Stimulated activated CD4-positive, alpha-beta T cell treated with anti-CD3 and anti-CD28 coated beads, TNF-alpha, amount 100 ng/mL, for 4 hours (primary cell): ENCODE measurements at places on chromosomes 12 and 14.

- DNase-seq: no peak
Measured at GRCh38 chr12:6198556-6198955, 1.6 kb upstream of the CD9 start.

DNA sequence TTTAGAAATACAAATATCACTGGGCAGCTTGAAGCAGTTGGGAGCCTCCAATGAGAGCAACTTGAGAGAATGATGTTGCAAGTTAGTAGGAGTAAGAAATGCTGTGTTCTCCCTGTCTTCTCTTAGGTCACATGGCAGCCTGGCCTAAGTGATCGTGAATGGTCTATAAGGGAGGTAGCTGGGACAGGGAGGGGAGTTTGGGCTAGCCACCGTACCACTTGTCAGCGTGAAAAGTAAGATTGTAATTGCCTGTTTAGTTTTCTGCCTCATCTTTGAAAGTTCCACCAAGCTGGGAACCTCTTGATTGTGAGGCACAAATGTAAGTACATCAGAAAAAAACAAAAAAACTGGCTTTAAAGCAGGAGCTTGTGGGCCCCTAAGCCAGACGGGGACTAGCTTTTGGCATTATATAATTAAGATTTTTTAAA lies 36.4 kb downstream of the MDM2 start:
- DNase-seq: no peak

- no peak for DNase-seq
Measured at GRCh38 chr12:50101663-50102062, 2.1 kb upstream of the GPD1 start.

DNA sequence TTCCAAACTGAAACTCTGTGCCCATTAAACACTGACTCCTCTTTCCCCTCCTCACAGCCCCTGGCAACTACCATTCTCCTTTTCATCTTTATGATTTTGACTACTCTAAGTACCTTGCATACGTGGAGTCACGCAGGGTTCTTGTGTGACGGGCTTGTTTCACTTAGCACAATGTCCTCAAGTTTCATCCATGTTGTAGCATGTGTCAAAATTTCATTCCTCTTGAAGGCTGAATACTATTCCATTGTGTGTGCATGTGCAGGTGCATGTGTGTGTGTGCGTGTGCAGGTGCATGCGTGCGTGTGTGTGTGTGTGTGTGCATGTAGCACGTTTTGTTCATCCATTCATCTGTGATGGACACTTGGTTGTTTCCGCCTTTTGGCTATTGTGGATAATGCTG lies 106.1 kb downstream of the ZFP36L1 start:
- no peak for DNase-seq

DNA sequence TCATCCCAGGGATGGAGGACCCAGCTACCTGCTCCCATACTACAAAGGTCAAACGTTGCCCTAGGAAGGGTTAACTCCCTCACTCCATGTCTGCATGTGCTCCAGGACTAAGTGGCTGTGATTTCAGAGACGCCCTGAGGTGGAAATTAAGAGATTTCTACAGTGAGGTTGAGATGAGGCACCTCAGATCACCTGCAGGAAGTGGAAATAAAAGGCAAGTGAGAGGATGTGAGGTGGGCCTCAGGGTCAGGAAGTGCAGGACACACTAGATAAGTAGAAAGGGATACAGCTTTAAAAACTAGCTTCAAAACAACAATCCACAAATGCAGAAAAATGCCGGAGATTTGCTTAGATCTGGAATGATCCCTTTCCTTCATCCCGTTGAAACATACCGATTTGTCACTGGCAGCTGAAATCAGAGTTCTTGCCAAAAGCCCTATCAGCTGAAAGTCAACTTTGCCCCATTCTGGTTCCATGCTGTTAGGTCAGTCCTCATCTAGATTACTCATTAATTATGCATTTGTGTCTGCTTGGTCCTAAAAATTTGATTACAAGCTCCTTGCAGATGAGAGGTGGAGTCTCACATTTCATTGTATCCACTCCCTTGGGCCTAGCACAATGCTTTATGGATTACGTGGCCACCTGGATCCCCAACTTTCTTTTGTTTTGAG lies 6.6 kb downstream of the PLBD1 start:
- no peak for DNase-seq

GRCh38 chr12:108616941-108617858 lies 16.5 kb downstream of the SELPLG start:
- DNase-seq: peak; percentile 61

DNA sequence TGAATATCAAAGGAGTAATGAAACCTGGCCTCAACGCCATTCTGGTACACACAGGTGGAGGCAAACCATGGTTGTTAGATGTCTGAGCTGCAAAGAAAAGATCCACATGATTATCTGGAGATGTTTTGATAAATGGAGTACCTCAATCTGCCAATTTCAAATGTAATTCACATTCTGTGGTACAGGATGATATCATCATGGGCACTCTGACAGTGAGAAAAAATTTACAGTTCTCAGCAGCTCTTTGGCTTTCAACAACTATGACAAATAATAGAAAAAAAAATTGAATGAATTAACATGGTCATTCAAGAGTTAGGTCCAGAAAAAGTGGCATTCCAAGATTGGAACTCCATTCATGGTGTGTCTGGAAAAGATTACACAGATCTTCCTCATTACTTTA lies 17.3 kb downstream of the TMED8 start:
- DNase-seq: no peak

DNA sequence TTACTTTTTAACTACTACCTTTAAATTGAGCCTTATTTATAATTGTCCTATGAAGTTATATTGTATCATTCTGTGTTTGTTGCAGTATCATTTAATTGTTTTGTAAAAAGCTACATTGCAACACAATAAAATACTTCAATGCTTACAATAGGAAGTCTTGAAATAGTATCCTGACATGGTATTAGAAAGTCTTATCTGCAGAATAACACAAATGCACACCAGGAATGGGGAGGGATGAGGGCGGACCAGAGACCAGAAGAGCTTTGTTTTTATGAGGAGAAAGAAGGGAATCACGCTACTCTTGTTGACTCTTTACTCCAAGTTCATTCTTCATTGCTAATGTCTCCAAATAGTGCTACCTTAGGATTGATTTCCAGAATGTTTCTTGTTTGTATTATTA lies 120.2 kb downstream of the MON2 start:
- DNase-seq: no peak

DNA sequence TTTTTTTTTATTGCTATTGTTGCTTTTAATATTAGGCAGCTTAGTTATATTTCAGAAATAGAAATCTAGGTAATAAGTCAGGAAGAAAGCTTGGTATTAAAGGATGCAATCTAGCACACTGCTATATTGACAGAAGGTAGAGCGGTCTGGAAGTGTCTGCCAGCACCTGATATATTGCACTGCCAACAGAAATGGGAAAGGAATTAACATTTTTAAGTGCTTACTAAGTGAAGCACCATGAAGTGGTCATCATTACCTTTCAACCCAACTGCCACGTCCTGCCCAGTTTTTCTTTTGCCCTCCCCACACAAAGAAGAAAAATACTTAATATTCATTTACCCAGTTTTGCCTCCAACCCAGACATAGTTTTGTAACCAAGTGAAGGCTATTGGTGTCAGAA lies 163.5 kb downstream of the KITLG start:
- DNase-seq: no peak

GRCh38 chr12:100267603-100268281 lies 765 bp downstream of the SCYL2 start:
- peak; percentile 12 for DNase-seq

- no peak for DNase-seq
Measured at GRCh38 chr14:66017927-66018326, 468.2 kb upstream of the CCDC196 start.

DNA sequence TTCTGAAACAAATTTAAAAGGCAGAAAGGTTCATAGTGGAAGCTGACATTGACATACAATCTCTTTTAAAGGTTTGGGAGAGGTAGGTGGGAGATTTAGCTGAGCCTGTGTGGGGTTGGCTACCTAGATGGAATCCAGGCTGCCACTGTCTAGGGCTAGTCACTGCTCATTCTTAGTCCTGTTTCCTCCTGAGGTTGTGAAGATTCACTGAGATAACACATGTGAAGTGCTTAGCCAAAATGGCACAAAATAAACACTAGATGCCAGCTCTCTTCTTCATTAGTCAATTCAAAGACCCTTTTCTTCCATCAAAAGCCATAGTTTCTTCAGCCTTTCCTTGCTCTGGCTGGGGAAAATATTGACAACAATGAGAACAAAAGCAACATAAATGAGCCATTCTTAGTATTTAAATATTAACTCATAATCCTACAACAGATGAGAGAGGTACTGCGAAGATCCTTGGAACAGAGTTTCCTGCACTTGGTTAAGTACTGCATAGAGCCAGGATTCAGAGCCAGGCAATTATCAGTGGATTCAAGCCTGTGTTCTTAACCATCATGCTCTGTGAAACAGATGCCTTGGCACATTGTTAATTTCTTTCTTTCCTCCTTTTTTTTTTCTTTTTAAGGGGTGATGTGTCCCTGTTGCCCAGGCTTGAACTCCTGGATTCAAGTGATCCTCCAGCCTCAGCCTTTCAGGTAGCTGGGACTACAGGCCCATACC lies 3.5 kb downstream of the MYF6 start:
- DNase-seq: no peak

GRCh38 chr12:1583421-1584078 lies 10.8 kb downstream of the FBXL14 start:
- DNase-seq: no peak

DNA sequence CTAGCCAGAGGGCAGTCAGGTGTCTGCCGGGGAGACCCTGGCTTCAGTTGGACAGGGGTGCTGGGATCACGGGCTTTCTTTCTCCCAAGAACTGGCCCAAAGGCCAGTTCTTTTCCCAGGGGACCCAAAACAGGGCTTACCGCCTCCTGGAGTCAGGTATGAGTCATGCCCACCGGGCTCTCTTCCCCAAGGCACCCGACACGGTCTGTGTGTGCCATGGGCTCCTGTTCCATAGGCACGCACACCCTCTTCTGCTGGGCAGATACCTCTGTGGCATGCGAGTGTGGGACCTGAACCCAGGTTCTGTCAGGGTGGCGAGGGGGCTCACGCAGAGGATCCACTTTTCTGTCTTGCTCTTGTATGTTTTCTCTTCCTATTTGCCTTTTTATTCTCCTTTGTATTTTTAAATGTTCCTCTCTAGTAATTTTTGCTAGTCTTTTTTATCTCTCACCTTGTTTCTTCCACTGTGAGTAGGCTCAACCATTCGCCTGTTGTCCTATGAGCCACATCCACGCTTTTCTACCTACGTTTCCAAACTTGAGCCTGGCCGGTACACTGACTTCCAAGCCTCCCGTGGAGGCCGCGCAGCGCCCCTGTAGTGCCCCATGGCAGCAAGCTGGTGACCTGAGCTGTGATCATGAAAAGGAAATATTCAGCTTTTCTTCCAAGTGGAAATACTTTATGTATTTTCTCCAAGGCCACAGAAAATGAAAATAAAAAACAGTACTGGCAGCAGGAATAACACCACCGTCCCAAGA lies 362.2 kb downstream of the CACNA1C start:
- no peak for DNase-seq

GRCh38 chr12:76621582-76622024 lies 62.0 kb upstream of the OSBPL8 start:
- DNase-seq: peak; percentile 42

GRCh38 chr12:30930238-30930637 lies 3.7 kb downstream of the TSPAN11 start:
- DNase-seq: no peak

DNA sequence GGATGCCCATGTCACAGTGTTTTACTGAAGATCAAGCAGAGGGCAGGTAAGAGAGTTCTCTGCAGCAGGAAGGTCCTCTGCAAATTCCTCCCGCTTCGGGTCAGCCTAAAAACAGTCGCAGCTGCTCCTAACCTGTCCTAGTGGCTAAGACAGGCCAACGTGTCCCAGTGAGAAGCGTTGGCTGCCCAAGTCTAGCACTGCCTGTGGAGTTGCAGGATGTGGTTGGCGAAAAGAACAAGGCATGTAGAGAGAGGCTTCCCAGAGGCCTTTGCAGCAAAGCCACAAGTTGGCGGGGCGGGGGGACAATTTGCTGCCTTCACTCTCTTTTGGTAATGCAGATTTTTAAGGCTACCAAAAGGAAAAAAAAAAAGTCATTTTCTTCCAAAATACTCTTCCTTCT lies 340.1 kb downstream of the BCL11B start:
- peak; percentile 19 for DNase-seq

DNA sequence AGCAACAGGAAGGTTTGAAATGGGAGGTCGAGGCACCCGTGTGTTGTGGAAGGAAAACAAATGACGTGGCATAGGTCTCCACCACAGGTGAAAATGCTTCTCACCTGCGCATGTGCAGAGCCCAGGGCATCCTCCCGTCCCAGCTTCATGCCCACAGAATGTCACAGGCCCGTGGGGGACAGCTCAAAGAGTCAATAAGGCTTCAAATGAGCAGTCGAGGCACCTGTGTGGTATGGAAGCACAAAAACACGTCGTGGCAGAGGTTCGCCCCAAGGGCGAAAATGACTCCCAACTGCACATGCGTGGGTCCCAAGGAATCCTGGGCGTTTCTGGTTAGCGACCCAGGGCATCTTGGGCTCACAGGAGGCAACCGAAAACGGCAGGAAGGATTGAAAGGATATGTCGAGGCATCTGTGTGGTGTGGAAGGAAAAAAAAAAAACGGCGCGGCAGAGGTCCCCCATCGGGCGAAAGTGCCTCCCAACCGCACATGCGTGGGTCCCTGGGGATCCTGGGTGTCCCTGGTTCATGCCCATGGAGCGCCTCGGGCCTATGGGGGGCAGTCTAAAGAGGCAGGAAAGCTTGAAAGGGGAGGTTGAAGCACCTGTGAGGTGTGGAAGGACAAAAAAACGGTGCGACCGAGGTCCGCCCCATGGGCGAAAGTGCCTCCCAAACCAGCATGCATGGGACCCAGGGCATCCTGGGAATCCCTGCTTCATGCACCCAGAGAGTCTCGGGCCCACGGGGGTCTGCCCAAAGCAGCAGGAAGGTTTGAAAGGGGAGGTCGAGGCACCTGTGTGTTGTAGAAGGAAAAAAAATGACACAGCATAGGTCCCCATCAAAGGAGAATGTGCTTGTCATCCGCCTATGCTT lies 578.5 kb downstream of the ALG10 start:
- no peak for DNase-seq

DNA sequence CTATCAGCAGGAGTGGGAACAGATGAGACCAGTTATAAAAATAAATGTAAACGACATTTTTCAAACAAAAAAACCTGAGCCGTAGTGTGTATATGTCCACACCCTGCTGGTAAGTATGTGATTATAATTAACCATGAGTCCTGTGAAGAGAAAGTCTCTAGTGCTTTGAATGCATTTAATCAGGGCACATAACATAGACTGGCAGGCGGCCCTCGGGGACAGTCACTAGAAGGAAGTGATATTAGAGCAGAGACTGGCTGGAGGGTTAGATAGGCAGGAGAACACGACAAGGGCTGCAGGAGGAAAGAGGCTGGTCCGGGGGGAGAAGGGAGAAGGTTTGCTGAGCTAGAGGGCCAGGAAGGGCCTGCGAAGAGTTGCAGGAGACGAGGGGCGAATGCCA lies 23.8 kb upstream of the ELK3 start:
- no peak for DNase-seq

DNA sequence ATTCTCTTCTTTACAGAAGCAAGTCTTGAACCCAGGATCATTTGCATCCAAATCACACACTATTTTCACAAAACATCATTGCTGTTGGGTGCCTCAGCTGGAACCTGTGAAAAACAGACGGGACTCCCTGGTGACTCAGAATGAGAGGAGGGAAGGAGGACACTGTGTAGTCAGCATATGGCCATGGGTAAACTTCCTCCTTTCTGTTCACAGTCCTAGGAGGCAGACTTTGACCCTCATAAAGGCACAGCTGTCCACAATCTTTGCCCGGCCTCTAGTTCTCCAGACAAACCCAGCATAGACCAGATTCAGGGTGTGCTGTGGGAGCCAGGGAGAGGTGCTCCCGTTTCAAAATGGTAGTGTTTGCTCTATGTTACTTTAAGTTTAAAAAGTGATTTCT lies 62.0 kb downstream of the DYRK2 start:
- no peak for DNase-seq

- DNase-seq: no peak
Measured at GRCh38 chr12:116773276-116773731, 35.2 kb downstream of the RNFT2 start.
